SK-MEL-5 (cell line): ENCODE measurements at places on chromosomes 5 and 9.

DNA sequence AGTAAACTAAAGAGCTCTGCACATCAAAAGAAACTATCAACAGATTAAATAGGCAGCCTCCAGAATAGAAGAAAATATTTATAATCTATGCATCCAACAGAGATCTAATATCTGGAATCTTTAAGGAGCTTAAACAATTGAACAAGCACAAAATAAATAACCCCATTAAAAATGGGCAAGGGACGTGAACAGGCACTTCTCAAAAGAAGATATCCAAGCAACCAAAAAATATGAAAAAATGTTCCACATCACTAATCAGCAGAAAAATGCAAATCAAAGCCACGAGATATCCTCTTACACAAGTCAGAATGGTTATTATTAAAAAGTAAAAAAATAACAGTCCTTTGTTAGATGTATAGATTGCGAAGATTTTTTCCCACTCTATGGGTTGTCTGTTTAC is 109.1 kb upstream of the TRPC7 start:
- no peak for DNase-seq

- no peak for DNase-seq
Measured at GRCh38 chr5:42502613-42503470, 79.6 kb downstream of the GHR start.

- no peak for DNase-seq
Measured at GRCh38 chr5:157267761-157268480, 2.0 kb downstream of the CYFIP2 start.

DNA sequence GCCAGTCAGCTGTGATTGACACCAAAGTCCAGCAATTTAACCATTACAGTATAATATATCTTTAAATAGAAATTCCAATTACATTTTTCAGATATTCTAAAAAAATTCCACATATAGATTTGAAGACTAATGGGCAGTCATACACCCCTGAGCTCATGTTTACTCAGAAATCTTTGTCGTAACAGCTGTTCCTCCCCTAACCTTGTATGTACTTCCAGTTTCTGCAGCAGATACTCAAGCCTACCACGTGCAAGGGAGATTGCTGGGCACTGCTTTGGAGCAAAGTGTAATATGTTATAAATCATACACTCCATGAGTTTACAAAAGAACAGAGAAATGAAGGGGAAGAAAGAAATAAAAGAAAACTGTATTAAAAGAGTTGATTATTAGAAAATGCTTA is 241.2 kb downstream of the TRIM32 start:
- DNase-seq = no peak

GRCh38 chr5:173940269-173940668 is 48.7 kb upstream of the C5orf47 start:
- DNase-seq = no peak

DNA sequence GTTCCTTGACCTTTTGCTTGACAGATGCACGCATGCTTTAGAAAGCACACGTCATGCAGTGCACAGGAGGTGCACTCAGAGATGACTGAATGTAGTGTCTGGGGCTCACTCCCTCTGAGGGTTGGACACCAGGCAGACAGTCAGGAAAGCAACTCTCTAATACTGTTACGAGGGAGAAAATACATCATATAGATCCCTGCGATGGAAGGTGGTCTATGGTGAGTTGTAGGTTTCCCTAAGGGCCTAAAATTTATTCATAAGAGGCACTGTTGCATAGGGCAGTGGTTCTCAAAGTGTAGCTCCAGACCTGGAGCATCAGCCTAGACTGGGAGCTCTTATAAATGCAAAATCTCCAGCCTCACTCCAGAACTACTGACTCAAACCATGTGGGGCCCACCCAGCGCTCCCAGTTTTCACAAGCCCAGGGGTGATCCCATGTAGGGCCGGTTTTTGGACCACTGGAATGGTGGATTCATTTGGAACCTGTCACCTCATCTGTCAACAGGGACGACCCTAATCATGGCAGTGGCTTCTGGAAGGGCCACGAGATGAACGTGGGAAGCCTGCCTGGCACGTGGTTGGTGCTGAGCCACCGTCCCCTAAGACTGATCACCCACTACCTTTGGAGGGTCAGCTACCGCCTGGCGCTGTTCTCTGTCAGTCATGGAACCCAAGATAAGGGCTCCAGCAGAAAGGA is 16.8 kb upstream of the PHF19 start:
- no peak for DNase-seq

DNA sequence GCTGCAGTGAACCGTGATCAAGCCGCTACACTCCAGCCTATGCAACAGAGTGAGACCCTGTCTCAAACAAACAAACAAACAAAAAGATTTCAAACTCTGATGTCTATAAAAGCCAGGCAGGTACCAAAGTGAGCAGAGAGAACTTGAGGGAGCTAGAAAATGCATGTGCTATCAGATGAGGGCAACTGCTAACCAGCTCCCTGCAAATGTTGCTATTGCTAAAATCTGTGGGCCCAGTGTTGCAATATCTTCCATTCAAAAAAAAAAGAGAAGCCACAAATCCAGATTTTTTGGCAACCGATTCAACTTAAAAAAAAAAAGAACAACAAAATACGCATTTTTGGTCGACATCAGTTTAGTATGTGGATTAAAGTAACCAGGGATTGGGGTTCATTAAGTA is 5.5 kb downstream of the UBE2D2 start:
- no peak for DNase-seq

DNA sequence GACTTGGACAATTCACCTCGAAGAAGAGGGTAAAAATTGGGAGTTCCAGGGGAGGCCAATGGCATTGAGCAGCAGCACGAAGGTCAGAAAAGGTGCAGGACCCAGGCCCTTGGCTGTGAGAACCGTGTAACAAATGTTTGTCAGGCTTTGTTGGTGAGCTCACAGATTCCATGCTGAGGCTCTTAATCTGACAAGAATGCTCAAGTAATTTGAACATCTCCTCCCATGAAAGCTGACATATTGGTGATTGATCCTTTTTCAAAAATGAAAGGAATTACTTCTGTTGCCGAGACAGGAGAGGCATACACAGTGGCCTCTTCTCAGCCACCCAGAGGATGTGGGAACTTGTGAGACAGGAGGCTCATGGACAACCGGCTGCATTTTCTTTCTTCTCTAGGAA is 11.6 kb downstream of the RAI14 start:
- no peak for DNase-seq

DNA sequence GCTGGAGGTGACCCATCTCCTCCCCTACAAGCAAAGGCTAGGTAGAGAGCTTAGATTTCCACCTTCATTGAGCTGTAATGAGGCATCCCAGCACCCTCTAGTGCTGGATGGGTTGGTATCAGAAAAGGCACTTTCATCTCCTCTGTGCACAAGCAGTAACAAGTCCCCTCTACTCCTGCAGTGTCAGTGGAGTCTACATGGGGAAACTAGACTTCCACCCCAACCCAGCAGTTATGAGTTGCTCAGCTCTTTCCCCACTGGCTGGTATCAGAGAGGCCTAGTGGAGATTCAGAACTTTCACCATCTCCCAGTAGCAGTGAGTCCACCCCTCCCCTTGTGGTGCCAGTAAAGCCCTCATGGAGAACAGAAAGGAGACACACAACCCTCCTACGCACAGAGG is 17.9 kb downstream of the FCN1 start:
- no peak for DNase-seq

GRCh38 chr5:18965893-18966292 is 1022.1 kb downstream of the CDH18 start:
- DNase-seq = no peak
